Fibroblast of lung (primary cell): ENCODE measurements at places on chromosomes 6 and 20.

DNA sequence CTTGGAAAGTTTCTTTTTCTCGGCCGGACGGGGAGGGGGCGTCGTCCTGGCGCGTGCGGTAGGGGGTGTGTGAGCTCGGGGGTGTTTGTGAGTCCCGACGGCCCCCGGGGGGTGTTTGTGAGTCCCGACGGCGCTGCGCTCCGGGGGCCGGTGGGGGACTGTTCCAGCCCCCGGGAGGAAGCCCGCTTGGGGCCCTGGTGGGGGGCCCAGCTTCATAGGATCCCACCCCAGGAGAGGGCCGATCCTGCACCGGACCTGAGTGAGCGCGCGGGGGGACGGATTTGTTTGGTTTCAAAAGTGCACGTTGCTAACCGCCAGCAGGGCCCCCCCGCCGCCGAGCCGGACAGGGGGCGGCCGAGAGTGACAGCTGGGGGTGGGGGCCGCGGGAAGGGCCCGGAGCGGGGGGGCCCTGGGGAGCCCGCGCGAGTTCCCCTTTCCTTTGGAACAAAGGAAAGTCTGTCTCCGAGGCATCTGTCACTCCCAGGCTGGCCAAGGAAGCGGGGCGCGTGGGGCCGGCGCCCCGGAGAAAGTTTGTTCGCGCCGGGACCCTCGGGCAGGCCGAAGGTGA lies 485 bp downstream of the TGIF2 start:
- no peak for DNase-seq

DNA sequence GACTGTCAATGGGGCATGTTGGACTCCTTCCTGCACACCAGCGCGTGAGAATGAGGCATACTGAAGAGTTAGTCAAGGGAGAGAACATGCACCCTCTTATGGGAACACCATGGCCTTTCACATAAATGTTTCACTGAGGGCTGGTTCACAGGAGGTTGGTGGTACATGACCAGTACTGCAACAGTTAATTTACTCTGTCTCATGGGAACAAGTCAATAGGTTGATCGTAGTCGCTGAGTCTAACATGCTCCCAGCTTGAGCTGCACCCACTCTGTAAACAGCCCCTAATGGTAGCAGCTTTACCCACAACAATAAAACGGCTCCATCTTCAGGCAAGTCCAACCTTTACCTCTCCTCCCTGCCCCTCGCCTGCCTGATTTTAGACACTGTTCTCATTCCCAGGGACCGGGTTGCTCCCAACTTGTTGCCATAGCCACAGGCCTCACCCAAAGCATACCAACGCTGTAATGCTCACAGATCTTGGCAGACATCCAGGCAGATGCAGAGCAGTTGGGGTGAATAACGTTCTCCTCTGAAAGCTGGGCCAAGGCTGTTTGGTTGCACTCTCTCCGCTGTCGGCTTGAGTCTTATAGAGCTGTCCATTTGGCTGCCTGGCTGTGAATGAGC lies 111.3 kb downstream of the LY86 start:
- DNase-seq: peak; percentile 93

DNA sequence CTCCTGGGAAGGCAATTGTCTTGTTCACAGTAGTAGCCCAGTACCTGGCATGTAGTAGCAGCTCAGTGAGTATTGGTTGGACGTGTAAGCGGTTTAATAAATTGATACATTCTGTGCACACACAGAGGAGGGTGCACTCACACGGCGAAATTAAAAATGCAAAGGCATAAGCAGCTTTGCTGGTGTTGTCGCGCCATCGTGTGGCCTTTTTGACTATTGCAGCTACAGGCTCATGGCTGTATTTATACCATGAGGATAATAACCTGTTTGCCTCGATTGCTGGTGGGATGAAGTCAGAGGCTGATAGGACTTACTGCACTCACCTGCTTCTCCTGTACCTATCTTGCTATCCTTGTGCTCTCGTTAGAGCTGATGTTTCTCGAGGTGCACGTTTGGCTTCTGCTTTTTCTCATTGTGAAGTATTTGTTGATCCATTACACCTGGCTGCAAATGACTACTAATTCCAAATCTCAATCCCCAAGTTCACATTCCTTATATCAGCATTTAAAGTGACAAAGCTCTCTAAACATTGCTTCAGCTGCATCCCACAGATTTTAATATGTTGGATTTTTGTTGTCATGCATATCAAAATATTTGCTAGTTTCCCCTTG lies 61.5 kb downstream of the TBXT start:
- DNase-seq: peak; percentile 40

GRCh38 chr6:74177506-74177905 lies 481.5 kb downstream of the CD109 start:
- no peak for DNase-seq

DNA sequence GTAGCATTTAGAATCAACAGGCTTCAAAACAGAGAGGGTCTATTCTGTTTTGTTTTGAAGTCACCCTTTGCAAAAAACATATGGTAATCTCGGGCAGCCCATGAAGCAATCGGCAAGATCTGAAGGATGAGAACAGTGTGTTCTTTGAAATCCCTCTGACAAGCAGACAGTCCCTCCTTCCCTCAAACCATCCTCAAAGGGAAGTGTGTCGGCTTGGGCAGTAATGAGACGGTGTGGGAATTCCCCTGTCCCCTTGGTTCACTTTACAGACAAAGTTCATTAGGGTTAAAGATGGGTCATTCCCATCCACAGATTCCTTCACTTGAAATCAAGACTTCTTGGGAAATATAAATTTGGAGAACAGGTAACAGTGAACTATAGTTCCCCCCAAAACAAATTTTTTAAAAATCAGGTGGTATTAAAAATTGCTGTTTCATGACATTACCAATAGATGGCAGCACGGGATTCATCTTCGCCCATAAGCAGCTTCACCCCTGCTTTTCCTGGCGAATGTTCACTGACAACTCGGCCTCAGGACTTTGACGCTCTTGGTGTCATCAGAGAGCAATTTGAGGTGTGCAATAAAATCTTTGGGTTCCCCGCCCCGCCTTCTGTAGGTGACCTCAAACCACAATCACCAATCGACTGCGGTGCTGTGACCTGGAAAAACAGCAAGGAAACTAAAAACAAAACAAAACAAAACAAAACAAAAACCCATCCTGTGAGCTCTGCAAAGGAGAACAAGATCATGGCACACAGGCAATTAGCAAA lies 159.3 kb upstream of the TNFAIP3 start:
- peak; percentile 81 for DNase-seq

DNA sequence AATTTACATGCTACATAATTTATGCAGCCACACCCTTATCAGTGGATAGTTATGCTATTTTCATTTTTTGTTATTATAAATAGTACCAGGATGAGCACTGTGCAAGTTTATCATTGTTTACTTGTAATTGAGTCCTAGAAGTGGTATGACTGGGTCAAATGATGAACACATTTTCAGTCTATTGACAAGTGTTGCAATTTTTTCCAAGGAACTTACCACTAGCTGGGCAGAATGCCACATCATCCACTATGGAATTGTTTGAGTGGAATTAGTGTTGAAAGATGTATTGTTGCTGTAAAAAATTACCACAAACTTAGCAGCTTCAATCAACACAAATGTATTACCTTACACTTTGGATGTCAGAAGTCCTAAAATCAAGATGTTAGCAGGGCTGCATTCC lies 38.1 kb upstream of the OPN5 start:
- DNase-seq: peak; percentile 40

DNA sequence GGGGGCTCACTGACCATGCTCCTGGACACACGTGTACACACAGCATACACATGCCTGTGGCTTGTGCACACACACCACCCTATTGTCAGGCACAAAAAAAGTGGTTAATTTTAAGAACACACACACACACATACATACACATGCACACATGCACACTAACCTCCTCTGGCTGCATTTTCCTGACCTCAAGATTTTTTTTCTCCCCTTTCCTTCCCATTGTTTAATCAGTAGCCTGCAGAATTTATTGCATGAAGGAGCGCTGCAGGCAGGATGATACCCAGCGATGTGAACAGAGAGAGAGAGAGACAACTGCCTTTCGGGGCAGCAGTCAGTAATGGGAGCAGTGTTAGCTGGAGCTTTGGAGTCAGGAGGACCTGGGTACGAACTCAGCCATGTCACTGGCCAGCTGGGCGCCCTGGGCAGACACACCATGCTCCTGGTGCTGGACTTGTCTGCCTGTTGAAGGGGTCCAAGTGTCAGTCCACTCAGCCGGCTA lies 990 bp upstream of the TRAF3IP2 start:
- no peak for DNase-seq

DNA sequence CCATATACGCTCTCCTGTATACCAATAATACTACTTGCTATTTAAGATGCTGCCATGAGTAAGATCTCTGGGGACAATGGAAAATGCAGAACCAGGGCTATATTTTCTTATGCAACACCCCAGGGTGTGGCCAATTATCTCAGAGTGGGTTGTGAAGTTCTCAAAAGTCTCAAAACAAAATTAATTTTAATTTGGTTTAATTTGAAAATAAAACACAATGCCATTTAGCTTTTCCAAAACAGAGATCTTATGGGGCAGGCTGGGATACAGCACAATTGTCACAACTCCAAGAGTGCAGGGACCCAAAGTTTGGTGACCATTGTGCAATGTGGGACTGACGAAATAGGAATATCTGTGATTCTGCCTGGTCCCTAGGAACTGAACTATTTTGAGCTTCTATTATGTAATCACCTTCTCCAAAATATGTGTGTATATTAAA lies 43.1 kb downstream of the MBOAT1 start:
- no peak for DNase-seq

DNA sequence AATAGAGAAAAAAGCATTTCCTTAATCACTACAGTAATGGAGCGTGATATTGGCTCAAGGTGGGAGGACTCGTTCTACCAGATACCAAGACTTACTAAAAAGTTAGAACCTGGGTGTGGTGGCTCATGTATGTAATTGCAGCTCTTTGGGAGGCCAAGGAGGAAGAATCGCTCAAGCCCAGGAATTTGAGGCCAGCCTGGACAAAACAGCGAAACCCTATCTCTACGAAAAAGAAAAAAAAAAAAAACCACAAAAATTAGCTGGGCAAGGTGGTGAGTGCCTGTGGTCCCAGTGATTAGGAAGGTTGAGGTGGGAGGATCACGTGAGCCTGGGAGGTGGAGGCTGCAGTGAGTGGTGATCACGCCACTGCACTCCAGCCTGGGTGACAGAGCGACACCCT lies 24.0 kb upstream of the ATRN start:
- no peak for DNase-seq

GRCh38 chr6:93176070-93176469 lies 243.3 kb downstream of the EPHA7 start:
- no peak for DNase-seq

DNA sequence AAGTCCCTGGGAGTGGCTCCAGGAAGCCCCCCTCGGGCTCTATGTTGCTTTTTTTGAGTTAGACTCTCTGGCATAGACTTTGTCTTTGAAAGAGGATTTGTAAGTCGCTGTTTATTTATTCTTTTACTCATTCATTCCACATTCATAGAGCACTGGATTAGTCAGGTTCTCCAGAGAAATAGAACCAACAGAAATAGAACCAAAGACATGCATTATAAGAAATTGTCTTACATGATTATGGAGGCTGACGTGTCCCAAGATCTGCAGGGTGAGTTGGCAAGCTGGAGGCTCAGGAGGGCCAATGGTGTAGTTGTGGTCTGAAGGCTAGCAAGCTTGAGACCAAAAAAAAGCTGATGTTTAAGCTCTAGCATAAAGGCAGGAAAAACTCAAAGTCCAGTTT lies 98.3 kb upstream of the CHD6 start:
- peak; percentile 41 for DNase-seq

DNA sequence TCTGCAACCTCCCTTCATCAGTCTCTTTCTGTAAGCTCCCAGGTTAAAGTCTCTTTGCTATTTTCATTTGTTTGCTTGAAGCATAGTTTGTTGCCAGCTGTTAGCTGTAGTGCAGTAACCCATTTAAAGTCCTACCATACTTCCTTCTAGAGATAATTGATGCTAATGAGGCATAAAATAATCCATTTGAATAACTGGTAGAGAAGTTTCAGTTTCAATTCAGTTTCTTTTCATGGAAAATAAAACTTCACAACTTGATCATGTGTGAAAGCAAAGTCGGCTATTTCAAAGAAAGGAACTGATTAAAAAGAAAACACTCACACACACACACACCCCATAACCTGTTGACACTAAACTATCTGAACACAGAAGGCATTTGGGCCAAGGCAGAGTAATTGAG lies 68.5 kb upstream of the TENT5A start:
- peak; percentile 41 for DNase-seq

- no peak for DNase-seq
Measured at GRCh38 chr6:163148451-163149278, 265.9 kb upstream of the QKI start.

DNA sequence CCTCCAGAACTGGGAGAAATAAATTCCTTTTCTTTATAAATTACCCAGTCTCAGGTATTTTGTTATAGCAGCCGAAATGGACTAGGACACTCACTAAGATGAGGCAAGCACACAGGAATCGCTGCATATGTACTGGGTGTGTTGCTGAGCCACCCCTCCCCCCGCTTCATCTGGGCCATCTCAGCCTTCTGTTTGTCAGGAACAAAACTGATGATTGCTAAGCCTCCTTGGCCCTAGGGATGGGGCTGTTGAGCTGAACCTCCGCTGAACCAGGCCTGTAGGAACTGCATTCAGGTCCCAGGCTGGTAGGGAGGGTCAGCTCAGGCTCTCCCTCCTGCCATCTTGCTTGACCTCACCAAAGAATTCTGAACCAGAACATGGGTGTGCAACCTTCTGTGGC lies 108.6 kb downstream of the MAP3K7 start:
- no peak for DNase-seq

DNA sequence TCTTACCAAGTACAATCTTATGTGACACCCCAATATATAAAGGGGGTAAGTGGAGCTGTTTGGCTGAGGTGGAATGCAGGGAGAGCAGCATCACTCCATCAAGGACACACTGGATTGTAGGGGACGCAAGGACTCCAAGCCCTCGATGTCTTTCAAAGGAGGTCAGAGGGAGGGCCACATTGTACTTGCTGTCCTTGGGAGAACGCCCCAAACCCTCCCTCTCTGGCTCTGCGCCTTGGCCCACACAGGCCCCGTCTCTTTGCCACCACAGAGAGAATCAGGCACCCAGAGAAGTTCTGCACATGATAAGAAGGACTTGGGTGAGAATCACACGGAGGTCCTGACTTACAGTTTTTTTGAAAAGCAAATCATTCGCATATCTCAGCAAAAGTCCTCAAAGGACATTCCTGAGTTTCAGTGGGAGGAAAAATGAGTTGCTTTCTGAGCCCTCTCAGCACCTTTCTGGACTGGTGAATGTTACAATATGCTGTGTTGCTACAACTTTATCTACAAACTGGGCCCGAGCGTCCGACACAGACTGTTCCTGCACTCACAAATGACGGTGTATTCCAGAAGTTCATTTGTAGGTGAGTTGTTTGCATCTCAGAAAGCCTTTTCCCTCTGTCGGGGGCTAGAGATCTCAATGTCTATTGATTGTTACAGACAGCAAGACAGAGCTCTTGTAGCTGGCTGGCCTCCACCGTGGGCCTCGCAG lies 92.5 kb upstream of the AKAP12 start:
- no peak for DNase-seq

GRCh38 chr6:1029141-1029540 lies 282.8 kb upstream of the FOXQ1 start:
- peak; percentile 19 for DNase-seq

GRCh38 chr6:129248946-129249345 lies 366.0 kb downstream of the LAMA2 start:
- no peak for DNase-seq
